ENCODE measurements at places on chromosomes 4 and X.

DNA sequence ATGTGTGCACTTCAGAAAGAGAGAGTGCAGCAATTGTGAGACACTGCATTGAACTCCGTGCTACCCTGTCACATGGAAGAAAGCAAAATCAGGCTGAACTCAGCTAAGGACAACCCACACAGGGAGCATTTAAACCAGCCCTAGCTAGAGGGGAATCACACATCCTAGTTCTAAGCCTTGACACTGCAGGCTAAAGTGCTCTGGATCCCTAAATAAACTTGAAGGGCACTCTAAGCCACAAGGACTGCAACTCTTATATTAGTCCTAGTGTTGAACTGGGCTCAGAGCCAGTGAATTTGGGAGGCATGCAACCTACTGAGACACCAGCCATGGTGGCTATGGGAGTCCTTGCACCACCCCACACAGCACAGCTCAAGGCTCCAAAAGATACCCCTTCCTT, 311.9 kb downstream of the OPHN1 start:
- DNase-seq = no peak

GRCh38 chr4:70680934-70681333, 7.4 kb upstream of the UTP3 start:
- peak; percentile 24 for DNase-seq

- no peak for DNase-seq
Observed at GRCh38 chr4:148574502-148574901, 132.3 kb upstream of the NR3C2 start.

GRCh38 chrX:83416273-83416672, 91.8 kb upstream of the POU3F4 start:
- DNase-seq = peak; percentile 14

GRCh38 chr4:169826634-169827187, 69.0 kb upstream of the HPF1 start:
- no peak for DNase-seq

- peak; percentile 94 for DNase-seq
Observed at GRCh38 chrX:79138658-79139241, 5.7 kb upstream of the GPR174 start.

GRCh38 chr4:149426461-149426860, 389.2 kb downstream of the IQCM start:
- DNase-seq = no peak

DNA sequence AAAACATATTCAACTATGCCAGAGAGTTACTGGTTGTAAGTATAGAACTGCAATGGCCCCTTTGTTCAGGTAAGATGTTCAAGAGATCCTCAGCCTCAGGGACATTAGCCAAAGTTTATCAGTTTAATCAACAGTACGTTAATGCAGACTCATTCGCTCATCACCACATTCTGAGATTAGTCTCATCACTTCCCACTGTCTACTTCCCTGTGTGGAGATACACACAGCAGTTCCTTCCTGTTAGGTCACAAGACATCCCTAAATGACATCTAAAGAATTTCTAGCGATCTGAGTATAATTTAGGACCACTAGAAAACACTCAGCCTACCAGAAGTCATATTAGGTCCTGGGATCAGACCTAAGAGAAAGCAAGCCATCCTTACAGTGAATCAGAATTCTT, 10.4 kb downstream of the SLC10A7 start:
- DNase-seq = peak; percentile 78

DNA sequence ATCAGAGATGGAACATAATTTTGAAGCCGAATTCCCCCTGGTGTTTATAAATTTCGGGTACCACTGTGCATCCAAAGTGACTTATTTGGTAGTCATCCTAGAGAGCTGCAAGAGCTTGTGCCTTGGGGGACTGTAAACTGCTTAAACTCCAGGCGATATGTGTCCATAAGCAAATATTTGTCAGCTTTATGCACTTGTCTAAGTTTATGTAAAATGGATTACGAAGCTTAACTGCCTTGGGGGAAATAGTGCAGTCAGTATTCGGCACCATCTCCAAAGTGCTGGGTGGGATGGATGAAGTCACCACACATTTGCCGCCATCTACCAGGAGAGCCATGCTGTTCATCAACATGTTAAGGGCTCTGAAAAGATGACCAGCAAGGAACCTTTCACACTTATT, 65.9 kb downstream of the CC2D2A start:
- no peak for DNase-seq

DNA sequence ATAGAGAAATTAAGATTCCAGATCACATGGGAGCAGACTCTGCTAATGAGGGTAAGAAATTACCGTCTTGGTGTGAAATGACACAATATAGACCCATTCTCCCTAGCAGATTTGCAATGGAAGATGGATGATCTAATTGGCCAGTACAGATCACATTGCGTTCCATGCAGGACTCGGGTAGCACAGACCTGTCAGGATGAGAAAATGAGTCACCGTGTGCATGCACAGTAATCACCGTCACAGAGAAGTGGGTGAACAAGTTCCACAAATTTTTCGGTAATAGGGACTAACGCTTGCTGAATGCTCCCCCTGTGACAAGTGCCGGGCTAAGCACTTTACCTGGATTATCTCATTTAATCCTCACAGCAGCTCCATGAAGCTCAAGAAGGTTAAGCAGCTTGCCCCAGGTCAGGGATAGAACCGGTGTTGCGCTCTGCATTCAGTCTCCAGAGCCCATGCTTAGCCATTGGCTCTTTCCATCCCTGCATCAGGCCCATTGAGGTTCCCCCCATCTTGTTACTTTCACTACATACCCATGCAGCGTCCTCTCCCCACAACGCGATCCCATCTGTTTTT, 375.6 kb downstream of the FBXW7 start:
- no peak for DNase-seq

GRCh38 chr4:48342606-48342880, 1.2 kb downstream of the SLAIN2 start:
- DNase-seq = peak; percentile 57
